Left ventricle myocardium superior (tissue), 1 donor: ENCODE measurements at places on chromosomes 2 and 18. TPM values are rescaled to one million over a fixed set of nuclear protein-coding genes. Genes with fewer than 3 reads are reported as not detected.

DNA sequence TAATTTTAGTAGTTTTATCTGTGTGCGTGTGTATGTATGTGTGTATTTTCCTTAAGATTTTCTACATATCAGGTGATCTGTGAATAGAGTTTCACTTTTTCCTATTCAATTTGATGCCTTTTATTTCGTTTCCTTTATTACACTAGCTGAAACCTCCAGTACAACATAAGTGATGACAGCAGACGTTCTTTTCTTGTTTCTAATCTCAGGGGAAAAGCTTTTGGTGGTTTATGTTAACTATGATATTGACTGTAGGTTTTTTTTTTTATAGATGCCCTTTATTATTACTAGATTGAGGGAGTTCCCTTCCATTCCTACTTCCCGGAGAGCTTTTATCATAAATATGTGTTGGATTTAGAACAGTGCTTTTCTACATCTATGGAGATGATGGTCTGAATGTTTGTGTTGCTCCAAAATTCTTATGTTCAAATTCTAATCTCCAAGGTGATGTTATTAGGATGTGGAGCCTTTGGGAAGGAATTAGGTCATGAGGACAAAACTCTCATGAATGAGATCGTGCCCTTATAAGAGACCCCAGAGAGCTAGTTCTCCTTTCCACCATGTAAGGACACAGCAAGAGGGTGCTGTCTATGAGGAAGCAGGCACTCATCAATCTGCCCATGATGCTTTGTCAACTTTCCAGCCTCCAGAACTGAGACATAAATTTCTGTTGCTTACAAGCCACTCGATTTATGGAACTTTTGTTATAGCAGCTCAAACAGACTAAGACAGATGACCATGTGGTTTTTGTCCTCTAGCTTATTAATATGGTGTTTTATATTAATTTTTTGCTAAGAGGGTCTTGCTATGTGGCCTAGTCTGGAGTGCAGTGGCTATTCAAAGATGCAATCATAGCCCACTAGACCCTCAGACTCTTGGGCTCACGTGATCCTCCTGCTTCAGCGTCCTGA lies 5.9 kb upstream of the RHBDD1 start:
- no peak for DNase-seq

The IL36G gene
- not detected for total RNA-seq

GRCh38 chr18:55448420-55448819 lies 139.6 kb downstream of the TCF4 start:
- no peak for DNase-seq

DNA sequence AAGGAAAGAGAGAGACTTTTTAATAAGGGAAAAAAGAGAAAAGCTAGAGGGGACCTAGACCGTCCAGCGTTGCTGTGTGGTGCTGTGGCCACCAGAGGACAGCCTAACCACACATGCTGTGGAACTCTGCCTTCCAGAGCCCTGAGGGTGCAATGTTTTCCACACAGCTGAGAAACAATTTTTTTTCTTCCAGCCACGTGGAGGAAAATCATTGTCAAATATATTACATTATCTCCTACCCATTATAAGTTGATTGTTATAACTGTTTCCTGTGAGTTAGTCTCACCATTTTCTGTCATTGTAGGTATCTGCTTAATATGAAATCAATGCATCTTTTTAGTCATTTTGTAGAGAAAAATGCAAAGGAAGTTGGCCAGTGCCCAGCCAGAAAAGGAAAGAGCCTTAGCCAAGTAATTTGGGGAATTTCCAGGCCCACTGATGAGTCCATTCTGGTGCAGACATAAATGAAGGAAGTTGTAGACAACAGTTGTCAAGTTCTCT lies 5.9 kb upstream of the MRPL19 start:
- peak; percentile 74 for DNase-seq

GRCh38 chr2:86274918-86275275 lies 62.5 kb downstream of the REEP1 start:
- peak; percentile 84 for DNase-seq

The PCARE gene
- total RNA-seq, result 0.84 TPM

GRCh38 chr18:54090856-54091255 lies 133.6 kb downstream of the MBD2 start:
- no peak for DNase-seq

The TUBA3E gene
- total RNA-seq, result 60.2 TPM

The SPEG gene
- total RNA-seq, result 111 TPM

The ABCB11 gene
- total RNA-seq, result 0.25 TPM

GRCh38 chr18:37424507-37424906 lies 141.1 kb downstream of the CELF4 start:
- no peak for DNase-seq

The SPP2 gene
- total RNA-seq, result not detected

The CEP192 gene
- 26.7 TPM for total RNA-seq

GRCh38 chr2:2086914-2087313 lies 244.2 kb downstream of the MYT1L start:
- DNase-seq, result no peak

The CNTNAP5 gene
- not detected for total RNA-seq

- DNase-seq, result no peak
Observed at GRCh38 chr2:95059656-95060370, 34.3 kb downstream of the MAL start.

The SULT1C3 gene
- total RNA-seq, result not detected

The CCDC150 gene
- total RNA-seq, result 0.74 TPM

DNA sequence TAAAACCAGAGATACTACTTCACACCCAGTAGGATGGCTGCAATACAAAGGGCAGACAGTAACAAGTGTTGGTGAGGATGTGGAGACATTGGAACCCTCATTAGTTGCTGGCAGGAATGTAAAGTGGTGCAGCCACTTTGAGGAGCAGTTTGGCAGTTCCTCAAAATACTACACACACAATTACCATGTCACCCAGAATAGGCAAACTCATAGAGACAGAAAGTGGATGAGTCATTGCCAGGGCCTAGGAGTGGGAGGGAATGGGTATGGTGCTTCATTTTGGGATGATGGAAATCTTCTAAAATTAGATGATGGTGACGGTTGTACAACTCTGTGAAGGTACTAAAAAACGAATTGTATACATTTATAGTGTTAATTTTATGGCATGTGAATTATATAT lies 54.8 kb downstream of the ATP9B start:
- DNase-seq, result no peak

The LBH gene
- 129 TPM for total RNA-seq

DNA sequence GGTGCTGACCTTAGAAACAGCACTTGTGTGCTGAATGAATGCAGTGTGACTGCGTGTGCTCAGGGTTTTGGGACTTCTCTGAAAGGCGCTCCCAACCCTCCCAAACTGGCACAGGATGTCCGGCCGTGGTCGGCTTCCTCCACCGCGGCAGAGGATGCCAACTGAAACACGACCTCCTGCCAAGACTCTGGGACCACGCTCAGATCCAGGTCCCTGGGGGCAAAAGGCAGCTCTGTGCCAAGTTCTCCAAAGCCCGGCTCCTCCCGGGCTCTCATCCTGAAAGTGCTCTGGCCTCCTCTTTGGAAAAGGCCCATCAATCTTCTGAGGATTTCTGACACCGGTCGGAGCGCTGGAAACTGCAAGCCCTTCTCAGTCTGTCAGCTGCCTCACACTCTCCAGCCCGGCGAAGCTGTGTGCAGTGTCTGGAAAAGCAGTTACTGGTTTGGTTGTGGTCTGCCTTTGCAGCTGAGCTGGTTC lies 32.3 kb upstream of the ZBTB7C start:
- peak; percentile 55 for DNase-seq

The NYAP2 gene
- total RNA-seq, result not detected

- DNase-seq, result no peak
Observed at GRCh38 chr2:64019975-64020528, 824 bp upstream of the VPS54 start.

DNA sequence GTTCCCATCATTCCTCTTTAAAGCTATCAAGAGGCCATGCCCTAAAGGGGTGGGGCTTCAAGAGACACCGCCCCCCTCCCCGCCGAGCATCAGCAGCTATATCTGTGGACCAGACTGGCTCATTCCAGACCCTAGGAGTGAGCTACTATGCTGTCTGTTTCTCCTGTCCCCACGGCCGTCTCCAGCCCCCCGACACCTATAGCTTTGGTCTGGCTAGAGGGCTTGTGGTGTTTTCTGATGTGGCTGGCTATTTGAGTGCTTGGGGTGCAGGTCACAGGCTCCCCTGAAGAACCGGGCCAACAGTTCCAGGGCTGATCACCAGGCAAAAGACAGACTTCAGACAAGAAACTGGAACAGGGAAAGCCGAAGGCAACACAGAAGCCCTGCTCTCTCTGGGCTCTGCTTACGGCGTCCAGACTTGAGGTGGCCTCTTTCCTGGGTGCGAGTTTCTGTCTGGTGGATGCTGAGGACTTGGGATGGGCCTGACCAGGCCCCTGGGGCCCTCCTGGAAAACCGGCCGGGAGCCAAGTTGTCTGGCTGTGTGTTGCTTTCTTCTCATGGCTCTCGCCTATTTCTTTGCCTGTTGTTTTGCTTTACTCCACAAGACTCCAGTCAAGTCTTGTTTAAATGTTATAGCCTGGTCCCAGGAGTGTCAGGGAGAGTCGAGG lies 83.6 kb downstream of the KLHL29 start:
- no peak for DNase-seq

The IL37 gene
- total RNA-seq, result not detected

The MSGN1 gene
- total RNA-seq, result not detected

GRCh38 chr2:240389302-240389805 lies 46.1 kb upstream of the GPC1 start:
- peak; percentile 13 for DNase-seq

DNA sequence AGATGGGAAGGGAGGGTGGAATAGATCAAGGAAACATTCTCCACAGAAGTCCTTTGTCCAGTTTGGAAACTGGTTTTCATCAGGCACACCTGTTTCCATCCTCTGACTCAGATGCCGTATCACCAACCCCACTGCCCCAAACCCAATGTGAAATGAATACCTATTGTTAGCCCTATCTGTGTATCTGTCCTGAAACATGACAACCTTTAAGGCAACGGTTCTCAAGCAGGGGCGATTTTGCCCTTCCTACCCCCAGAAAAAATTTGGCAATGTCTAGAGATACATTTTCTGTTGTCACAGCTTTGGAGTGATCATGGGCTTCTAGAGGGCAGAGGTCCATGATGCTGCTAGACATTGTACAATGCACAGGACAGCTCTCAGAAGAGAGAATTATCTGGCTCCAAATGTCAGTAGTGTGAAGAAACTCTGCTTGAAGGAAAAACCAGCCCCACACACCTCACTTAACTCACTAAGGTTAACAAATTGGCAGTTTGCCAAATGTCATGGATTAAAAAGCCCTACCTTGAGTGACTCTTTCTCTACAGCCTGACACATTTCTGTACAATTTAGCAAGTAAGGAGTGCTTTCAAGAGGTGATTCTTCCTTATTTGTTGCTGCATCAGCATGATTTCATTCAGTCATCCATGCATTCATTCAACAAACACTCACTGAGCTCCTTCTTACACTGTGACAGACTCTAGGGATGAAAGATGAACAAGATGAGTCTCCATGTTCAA lies 3.4 kb downstream of the SCTR start:
- no peak for DNase-seq
